ENCODE measurements at places on chromosomes 6 and 20.

DNA sequence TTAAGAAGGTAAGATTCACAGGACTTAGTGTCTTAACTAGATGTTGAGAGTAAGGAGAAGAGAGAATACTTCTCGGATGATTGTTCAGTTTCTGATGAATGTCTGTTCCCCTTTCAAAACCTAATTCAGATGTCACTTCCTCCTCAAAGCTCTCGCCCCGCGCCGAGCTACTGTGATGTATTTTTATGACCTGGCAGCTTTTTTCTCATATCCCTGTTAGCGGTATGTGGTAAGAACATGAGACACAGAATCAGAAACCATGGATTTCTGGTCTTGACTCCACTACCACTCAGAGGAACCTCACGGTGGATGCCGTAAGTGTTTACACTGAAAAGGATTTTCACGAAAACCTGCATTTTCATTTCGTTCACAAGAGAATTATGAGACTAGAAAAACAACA, 48.4 kb downstream of the CEP43 start:
- DNase-seq: no peak

- DNase-seq: no peak
Observed at GRCh38 chr20:40720826-40721225, 31.8 kb upstream of the MAFB start.

GRCh38 chr6:120564779-120565178, 769.5 kb downstream of the TBC1D32 start:
- no peak for DNase-seq

DNA sequence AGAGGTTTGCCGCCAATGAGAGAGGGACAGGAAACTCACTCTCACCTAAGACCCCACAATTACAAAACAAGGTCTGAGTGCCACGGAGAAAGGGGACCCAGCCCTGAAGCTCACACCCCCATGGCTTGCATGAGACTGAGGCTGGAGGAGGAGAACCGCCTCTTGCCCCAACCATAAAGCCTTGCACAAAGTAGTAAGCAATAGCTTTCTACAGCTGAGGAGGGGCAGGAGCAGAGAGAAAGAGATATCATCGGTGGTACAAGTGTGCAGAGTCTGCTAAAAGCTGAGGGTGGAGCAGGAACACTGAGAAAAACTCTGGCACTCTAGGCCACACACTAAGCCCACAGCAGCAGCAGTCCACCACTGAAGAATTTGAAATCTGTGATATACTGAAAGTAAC, 37.7 kb downstream of the OSTM1 start:
- no peak for DNase-seq

DNA sequence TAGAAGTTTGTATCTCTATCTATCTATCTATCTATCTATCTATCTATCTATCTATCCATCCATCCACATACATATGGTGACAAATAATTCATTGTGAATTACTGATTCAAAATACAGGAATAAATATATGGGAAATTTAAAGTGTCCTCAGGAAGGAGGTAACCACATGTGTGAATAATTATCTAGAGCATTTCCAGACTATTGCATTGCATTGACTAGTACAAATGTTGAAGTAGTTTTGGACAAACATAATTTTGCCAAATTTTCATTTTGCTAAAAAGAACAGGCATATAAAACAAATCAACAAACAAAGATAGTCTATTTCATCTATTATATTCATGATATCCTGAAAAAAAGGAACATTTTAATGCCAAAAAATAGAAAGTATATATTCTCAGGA, 192.7 kb downstream of the UTRN start:
- no peak for DNase-seq

- DNase-seq: no peak
Observed at GRCh38 chr20:9112541-9113515, 43.9 kb downstream of the PLCB4 start.

- DNase-seq: no peak
Observed at GRCh38 chr20:63429992-63430391, 42.5 kb downstream of the KCNQ2 start.

GRCh38 chr6:94680669-94681212, 896.6 kb upstream of the MANEA start:
- no peak for DNase-seq

DNA sequence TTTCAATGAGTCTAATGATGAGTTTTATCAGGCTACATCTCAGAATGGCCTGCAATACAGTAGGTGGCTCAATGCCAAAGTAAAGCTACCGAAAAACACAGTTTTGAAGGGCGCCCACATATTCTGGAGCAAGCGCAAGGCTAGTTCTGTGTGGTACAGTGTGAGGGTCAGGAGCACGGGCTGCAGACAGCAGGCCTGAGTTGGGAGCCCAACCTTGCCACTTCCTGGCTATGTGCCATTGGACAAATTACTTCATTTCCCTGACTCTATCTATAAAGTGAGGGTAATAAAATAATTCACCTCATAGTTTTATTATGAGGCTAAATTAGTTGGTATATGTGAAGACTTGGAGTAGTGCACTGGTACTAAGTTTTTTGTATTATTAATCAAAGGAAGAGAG, 150.7 kb downstream of the OPN5 start:
- no peak for DNase-seq

DNA sequence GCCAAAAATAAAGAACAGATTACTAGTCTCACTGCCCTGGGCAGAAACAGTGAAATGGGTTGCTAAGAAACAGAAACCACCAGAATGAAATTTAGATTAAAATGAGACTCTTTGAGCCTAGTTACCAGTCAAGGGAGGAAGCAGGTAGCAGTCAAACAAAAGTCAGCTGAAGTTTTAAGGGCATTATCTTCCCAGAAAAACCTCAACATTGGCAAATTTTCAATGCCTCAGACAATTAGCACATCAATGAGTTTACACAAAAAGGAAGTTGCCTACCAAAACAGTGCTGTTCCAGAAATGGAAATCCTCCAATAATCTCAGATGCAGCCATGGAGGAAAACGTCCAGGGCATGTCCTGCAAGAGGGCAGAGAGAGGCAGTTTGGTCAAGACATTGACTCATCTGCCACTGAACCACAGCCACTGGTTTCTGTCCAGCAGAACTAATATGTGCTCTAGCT, 399.7 kb upstream of the ADGRB3 start:
- no peak for DNase-seq

DNA sequence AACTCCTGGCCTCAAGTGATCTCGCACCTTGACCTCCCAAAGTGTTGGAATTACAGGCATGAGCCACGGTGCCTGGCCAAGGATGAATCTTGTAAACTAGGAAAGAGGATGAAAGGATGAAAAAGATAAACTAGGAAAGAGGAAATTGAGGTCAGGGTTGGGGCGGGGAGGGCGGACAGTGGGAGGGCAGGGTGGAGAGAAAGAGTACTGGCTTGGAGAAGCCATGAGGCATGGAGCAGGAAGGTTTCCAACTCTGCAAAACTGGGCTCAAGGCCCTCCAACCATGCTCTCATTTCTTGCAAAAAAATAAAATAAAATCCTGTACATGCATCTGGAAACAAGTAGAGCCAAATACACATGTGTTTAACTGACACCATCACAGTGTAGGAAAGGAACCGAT, 256.6 kb upstream of the SGK1 start:
- DNase-seq: no peak

GRCh38 chr6:14861491-14861943, 384.4 kb upstream of the JARID2 start:
- DNase-seq: peak; percentile 73

DNA sequence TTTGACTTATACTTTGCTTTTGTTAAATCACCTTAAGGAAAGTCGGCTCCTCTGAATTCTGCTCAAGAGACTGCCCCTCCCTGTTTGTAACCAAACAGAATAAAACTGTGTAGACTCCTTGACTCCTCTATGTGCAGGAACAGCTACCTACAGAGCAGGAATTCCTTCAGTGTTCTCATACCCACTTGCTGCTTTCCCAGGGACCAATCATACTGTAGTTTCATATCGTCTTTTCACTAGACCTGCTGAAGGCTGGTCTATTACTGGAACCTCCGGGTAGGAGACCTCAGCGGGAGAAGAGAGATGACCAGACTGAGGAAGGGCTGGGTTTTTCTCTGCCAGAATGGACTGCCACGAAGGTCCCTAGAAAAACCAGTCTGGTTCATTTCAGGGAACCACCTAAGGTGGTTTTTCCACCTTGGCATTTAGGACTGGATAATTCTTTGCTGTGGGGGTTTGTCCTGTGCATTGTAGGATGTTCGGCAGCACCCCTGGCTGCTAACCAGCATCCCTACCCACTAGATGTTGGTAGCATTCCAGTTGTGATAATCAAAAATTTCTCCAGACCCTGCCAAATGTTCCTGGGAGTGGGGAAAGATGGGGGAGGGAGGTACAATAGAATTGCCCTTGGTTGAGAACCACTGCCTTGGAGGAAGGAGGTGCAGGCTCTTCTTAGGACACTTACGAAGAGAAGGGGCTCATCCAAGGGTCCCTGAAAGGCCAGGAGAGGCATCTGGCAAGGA, 80.5 kb downstream of the DNAAF9 start:
- DNase-seq: no peak

DNA sequence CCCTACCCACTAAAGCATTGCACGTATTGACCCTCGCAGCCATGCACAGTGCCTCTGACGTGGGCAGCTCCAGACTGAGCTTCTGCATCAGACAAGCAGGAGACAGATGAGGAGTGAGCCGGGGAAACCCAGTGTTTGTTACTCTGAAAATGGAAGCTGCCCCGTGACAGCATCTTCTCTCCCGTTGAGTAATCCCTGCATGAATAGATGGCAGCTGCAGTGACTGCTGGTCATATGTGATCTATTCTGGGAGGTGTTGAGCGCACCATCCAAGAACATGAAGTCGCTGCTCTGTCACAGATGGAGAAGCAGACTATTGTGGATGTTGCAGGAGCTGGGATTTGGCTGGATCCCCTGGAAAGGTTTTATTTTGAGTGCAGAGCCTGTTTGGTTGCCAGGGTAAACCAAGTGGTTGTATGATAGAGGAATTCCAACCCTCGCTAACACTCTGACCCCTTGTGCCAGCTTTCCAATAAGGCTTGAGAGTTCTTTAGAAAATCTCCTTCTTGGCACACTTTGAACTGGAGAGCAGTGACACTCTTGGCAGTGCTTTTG, 242.2 kb downstream of the NRN1 start:
- no peak for DNase-seq

GRCh38 chr6:144845186-144845585, 560.1 kb downstream of the UTRN start:
- DNase-seq: no peak

- no peak for DNase-seq
Observed at GRCh38 chr6:111808493-111808892, 64.8 kb downstream of the FYN start.

GRCh38 chr6:168844821-168845609, 404.0 kb downstream of the SMOC2 start:
- no peak for DNase-seq

DNA sequence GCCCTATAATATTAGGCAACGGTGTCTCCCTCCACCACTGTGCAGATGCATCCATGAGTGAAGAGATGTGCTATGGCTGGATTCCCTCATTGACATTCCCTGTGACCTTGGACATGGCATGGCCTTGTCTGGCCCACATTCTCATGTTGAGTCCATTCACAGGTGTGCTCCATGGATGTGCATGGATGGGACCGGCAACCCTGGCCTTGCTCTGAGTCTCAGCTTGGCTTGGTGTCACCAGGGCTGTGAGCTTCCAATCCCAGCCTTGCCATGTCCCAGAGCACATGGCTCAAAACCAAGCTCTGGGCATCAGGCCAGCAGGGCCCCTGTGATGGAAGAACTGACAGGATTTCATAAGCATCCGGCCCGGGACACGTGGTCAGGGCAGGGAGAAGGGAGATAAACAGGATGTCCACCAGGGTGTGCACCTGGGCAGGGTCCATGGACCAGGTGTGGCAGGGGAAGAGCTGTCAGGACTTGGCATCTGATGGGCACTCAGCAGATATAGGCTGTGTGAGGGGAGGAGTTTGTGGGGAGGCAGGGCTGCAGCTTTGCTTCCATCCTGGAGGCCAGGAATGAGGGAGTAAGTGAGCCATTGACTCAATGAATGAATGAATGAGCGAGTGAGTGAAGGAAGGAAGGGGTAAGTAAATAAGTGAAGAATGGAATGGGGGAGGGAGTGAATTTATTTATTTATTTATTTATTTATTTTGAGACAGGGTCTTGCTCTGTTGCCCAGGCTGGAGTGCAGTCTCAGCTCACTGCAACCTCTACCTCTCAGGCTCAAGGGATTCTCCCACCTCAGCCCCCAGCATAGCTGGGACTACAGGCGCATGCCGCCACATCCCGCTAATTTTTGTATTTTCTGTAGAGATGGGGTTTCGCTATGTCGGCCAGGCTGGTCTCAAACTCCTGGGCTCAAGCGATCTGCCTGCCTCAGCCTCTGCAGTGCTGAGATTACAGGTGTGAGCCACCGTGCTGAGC, 15.7 kb downstream of the NRSN2 start:
- DNase-seq: peak; percentile 75

DNA sequence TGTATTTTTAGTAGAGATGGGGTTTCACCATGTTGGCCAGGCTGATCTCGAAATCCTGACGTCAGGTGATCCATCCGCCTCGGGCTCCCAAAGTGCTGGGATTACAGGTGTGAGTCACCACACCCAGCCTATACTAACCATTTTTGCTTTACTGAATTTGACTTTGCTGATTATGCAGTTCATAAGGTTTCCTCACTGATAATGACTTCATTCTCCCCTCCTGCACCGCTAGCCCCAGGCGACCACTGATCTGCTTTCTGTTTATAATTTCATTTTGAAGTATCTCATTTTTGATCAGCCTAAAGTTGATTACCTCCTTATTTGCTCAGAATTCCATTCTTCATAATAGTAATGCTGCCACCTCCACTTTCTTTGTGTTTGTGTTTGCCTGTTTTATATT, 48.7 kb upstream of the FAM83D start:
- DNase-seq: no peak

DNA sequence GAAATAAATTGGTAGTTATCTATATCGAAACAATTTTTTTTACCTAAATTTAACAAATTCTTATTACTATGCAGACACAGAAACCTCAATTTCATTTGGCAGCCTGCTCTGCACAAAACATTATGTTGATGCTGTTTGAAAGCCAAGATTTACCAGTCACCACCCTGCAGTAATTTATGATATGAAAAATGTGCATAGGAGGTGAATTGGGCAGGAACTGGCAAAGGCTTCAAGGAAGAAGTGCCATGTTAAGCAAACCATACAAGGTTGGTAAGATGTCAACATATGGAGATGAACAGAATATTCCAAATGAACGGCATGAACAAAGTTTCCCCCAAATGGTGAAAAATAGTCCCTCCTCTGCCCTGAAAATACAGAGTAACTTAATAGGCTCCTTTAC, 54.2 kb upstream of the TAB2 start:
- no peak for DNase-seq

DNA sequence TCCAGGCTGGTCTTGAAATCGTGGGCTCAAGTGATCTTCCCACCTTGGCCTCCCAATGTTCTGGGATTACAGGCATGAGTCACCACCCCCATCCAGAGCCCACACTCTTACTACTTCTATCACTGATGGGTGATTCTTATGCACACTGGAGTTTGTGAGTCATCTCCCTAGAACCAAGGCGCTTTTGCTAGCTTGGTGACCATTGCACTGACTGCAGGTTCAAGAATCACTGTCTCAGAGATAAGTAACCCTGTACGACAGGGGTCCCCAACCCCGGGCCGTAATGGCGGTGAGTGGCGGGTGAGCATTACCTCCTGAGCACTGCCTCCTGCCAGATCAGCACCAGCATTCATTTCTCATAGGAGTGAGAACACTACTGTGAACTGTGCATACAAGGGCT, 118.8 kb downstream of the MAP3K7 start:
- no peak for DNase-seq

All from D341Med (cell line).